NCI-H2171 treated with DMSO at 0.1 percent for 48 hours (cell line): ENCODE measurements at places on chromosomes 7 and 10.
A peak's percentile ranks its signal among the peaks of the same experiment; 100 is the strongest.

- no peak for DNase-seq
These were observed 137.2 kb downstream of the DOCK4 start for GRCh38 chr7:112068967-112069366.

DNA sequence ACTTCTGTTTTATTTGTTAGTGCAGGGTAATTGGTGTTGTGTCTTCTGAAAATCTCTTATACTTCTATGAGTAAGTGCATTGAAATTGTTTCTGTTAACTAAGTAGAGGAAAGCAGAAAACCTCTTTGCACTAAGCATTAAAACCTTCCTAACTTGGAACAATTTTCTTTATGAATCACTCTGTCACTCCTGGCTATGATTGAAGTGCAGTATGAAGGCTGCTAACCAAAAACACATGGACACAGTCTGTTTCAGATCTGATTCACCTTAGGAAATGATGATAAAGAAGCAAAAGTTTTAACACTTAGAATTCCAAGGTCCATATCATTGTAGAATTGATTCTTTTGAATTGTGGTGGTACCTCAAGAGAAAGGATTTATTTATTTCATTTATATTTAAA is 41.9 kb downstream of the MET start:
- DNase-seq: no peak

DNA sequence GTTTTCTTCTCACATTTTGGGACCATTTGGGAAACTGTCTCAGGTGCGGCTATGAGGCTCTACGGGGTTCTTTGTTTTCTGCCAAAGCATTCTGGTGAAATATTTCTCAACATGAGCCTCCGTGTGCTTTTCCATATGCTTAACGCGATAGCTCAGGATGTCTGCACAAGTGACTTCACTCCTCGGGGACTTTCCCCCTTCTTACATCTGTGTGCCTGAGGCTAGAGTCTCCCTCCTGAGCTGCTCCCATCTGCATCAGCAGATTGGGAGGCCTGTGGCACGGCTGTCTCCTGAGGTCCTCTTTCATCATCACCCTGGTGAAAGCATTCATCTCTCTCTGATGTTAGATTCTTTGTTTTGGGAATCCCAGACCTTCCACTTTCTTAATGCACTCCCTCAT is 1190.9 kb downstream of the TYW1 start:
- DNase-seq: peak; percentile 99

DNA sequence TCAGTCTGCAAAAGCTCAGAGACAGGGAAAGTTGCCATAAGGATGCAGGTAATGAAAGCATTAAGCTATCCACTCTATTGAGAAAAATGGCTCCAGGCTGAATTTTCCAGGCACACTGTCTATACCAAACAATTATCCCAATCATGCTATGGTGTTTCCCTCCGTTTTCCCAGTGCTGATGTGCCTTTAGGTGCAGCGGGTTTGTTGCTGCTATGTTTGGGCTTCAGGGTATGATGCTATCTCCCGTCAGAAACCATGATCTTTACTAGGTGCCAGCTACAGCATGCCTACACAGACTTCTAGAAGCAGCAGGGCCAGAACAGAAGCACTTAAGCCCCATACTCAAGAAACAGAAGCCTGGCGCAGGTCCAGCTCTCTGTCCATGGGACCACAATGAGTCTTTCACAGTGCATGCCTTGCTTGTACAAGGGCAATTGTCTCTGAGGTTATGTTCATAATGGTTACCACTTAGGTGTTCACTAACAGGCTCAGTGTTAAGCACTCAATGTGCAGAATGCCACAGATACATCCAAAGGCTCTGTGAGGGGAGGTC is 19.4 kb downstream of the STEAP1B start:
- no peak for DNase-seq

- DNase-seq: no peak
These were observed 1.3 kb downstream of the GJD4 start for GRCh38 chr10:35606430-35606829.

DNA sequence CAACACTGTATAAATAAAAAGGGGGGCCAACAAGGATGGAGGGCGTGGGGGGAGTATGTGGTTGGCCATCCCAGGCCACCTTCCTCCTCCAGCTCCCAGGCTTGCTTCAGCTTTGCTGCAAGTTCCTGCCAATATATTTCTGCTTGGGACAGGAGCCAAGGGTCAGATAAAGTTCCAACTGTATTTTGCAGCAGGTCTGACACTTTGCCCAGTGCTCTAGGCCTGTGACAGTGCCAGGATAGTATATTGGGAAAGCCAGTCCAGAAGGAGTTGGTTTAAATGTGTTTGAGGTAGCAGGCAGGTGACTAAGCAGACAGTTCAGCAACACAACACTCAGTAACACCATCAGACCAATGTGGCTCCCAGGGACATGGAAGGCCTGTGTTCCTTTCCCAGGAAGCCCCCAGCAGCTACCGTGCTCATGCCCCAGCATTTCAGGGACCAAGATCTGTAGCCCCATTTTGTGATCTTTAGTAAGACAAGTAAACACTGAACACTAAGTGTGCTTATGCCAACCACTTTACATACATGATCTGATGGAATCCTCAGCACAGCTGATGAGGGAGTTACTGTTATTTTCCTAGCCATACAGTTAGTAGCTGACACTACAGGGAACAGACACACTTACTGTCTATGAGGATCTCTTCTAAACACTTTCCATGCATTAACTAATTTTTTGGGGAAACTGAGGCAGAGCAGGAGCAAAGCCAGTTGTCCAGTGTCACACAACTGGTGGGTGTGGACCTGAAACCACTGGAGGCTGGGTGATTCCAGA is 38.9 kb downstream of the DNAJB12 start:
- no peak for DNase-seq

- DNase-seq: no peak
These were observed 148.2 kb upstream of the WNT16 start for GRCh38 chr7:121180436-121181063.

DNA sequence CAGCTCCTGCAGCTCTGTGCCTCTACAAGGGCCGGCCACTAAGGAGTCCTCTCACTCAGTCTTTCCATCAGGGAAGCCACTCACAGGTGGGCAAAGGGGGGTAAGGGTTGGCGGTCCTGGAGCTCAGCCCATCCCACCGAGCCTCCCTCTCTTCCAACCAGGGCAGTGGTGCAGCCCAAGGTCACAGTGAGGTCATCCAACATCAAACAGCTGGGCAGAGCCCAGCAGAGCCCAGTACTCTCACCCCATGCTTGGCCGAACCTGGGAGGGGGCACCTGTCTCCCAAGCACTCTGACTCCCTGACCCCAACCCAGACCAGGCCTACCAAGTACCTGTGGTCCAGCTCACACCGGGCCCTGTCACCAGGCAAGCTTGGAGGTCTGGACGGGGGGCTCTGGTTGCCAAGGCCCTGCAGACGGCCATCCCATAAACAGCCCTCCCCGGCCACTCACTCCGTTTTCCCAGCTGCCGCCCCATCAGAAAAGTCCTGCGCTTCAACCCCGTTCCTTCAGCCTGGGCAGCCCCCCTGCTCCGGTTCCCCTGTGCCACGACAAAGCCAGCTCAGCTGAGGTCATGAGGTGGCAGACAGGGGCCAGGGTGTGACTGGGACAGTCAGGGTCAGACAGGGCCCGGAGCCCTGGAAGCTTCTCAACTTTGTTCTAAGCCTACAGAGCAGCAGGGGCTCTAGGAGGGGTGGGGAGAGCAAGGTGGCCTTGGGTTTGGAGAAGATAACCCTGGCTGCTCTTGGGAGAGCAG is 27.5 kb downstream of the PDGFA start:
- no peak for DNase-seq

DNA sequence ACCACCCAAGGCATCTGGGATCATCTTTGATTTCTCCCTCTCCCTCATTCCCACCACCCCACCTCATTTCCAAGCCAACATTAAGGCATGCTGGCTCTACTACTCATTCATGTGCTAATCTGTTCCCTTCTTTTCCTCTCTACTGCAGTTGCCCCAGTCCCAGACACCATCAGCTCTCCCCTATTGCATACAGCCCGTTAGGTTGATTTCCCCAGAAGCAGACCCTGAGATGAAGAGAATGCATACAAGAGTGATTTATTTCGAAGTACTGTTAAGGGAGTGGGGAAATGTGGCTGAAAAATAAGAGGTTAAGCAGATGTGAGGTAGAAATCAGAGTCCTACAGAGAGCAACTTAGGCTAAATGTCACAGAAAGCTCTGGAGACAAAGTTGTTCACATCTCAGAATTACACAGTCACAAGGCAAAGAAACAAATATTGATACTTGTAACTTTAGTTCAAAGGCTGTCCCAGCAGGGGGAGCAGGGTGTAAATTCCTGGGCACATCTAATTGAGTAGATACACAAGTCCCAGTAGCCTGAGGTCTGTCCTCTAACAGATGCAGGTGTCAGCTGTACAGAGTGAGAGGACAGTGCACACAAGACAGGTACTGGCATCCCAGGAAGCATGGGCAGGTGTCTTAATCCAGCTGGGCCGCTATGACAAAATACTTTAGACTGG is 20.9 kb downstream of the AKR1D1 start:
- peak; percentile 30 for DNase-seq

DNA sequence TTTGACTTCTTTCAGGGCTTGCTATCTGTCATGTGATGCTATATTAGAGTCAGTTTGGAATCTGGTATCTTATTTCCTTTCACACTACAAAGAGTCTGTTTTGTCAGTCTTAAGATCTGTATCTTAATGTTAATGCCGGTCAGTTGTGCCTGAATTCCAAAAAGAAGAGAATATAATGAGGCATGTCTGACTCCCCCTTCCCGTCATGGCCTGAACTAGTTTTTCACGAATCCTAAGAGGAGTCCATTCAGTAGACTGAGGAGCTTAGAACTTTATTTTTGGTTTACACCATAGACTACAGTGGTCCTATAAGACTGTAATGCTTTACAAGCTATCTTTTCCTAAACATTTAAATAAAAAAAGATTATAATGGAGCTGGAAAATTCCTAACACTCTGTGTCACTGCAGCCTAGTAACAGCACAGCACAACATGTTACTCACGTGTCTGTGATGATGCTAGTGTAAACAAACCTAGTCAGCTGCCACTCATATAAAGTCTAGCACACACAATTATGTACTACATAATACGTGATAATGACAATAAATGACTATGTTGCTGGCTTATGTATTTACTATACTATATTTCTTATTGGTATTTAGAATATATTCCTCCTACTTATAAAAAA is 50.6 kb downstream of the VPS41 start:
- DNase-seq: peak; percentile 13

GRCh38 chr7:87204933-87205332 is 14.6 kb downstream of the TMEM243 start:
- DNase-seq: no peak

DNA sequence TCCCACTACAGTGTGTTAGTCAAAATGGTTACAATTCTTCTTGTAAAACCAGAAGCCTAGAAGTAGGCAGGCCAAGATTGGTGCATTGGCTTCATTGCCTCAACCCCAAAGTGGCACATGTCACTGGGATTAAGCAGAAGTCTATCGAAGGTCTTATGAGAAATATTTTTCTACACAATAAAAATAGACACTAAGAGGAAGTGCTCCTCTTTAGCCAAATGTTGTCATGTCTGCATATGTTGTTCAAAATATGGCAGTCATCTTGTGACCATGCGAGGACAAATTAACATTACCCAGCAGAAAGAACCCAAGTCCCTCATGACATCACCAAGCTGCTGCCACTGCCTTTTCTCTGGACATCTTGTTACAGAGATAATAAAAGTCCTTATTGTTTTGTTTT is 6.3 kb upstream of the NSMCE4A start:
- DNase-seq: no peak

DNA sequence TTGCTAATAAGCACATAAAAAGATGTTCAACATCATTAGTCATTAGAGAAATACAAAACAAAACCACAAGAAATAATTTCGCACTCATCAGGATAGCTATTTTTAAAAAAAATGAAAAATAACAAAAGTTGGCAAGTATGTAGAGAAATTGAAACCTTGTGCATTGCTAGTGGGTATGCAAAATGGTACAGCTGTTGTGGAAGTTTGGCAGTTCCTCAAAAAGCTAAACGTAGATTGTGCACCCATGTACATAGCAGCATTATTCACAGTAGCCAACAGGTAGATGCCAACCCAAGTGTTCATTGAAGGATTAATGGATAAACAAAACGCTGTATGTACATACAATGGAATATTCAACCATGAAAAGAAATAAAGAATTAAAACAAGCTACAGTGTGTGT is 35.3 kb upstream of the STARD3NL start:
- no peak for DNase-seq

- no peak for DNase-seq
These were observed 480.7 kb downstream of the SORCS3 start for GRCh38 chr10:105121743-105122142.

- DNase-seq: no peak
These were observed 12.6 kb upstream of the TBRG4 start for GRCh38 chr7:45123913-45124710.

DNA sequence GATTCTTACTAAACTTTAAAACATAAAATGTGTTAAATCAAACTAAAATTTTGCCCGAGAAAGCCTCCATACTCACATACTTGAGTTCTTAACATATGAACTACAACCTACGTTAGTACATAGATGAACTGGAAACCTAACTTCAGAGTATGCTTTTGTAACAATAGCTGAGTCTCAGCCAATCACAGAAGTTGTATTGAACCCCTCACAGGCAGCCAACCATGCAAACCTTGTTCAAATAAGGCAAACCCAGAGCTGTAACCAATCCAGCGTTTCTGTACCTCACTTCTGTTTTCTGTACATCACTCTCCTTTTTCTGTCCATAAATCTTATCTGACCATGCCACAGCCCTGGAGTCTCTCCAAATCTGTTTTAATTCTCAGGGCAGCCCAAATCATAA is 157.3 kb upstream of the COL1A2 start:
- DNase-seq: no peak

DNA sequence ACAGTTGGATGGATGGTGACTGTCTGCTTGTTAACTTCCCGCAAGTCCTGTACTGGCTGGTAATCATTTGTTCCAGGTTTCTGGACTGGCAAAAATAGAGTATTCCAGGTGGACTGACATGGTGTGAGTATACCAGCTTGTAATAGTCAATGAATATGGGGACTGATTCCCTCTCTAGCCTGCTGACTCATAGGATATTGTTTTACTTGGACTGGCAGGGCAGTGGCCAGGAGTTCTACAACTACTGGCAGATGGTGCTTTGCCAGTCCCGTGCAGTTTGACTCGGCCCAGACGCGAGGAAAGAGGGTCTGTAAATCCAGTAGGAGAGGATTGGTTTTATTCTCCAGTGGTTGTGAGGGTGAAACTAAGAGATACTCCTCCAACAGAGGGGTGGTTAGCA is 78.0 kb downstream of the PRR15 start:
- DNase-seq: peak; percentile 25
